ENCODE measurements at places on chromosomes 16 and 17.
A peak's percentile ranks its signal among the peaks of the same experiment; 100 is the strongest.

DNA sequence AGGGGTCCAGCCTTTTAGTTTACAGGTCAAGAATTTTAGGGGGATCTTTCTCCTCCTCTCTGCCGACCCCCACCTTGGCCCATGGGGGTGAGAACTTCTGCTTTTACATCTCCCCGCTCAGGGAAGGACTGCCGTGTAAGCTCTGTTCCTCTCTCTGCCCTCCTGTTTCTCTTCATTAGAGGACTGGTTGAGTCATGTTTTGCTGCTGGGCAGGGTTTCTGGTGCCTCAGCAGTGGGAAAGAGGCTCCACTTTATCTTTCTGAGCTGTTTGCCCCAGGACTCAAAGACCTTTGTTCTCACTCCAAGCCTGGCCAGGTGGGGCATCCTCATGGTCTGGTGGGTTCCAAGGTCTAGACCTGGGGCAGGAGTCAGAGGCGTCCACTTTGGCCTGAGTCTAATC is 93.0 kb downstream of the UTP18 start:
- no peak for DNase-seq

DNA sequence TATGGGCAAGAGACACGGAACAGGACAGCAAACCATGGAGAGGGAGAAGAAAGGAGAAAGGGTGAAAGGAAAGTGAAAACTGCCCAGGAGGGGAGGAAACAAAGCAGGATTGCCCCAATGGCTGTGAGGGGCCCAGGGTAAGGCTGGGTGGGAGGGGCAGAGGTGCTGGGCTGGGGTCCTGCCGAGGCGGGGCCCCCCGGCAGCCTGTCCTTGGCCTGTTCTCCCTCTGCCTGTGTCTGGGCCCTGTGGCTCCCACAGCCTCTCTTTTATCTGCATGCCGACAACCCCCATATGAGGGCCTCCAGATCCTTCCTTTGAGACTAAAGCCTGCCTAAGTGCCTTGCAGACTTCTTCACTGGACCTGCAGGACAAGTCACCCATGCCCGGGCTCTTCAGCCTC is 15.5 kb downstream of the ZNHIT3 start:
- DNase-seq = no peak

DNA sequence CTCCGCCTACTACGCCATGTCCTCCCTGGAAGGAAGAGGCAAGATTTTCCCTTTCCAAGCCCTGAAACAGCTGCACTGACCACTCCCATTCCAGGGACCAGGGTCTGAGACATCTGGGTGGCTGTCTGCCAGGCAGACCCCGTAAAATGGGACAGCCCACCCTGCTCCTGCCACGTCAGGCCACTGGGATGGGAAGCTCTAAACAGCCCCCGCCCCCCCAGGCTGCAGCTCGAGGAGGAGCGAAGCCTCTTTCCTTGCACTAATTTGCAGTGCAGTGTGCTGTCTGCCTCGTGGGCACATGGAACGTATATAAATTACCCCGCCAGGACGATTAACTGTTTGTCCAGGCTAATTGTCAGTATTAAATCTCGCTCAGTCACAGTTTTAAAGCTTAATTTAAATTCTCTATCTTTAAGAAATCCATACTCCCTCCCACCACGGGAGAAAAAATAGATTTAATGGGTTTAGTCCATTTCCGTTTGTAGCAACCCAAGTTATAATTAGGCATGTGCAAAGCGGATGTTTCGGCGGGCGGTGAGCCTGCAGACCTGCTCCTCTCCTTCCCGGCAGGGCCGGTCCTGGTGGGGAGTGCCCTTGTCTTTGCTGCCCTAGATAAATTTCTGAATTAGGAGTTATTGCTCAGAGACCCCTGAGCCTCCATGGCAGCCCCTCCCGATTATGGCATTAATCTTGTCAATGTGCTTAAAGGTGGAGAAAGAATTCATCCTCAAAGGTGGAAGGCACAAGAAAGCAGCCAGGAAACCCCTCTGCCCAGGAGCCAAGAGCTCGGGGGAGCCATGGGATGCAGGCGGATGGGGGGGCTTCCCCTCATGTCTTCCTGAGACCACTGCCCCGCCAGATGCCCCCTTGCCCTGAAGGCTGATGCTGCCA is 268.0 kb upstream of the TNRC6C start:
- DNase-seq = no peak

- DNase-seq = no peak
Observed at GRCh38 chr17:16044487-16044886, 44.9 kb downstream of the TTC19 start.

DNA sequence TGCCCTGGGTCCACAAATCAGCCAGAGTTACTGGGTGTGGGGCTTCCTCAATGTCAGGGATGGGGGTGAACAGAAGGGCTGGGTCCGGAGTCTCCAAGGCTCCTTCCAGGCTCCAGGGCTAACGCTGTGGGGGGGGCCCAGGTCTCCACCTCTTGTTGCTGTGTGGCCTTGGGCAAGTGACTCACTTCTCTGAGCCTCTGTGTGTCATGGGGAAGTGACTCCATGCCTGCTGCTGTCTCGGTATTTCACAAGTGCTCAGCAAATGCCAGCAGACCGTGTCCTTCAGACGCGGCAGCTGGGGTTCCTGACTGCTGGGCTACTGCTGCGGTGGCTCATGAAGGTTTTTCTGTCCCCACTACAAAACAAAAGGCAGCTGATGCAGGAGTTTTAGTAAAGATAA is 26.6 kb downstream of the JPH3 start:
- DNase-seq = no peak

DNA sequence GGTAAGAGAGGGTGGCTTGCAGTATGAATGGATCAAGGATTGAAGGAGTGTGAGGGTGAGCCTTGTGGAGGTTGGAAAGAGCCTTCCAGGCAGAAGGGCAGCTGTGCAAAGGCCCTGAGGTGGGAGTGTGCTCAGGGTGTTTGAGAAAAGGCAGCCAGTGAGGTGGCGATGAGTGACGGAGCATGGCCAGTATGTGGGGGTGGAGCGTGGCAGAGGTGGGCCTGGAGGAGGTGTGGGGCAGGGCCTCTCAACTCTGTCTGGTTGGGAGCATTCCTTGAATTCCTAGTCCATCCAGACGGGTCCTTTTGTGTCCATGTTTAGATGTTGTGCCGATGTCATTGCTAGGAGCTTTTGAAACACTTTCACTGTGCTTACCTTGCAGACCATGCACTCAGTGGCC is 51.3 kb downstream of the EPN2 start:
- DNase-seq = no peak

GRCh38 chr16:72566174-72566573 is 394.2 kb upstream of the PMFBP1 start:
- no peak for DNase-seq

- no peak for DNase-seq
Observed at GRCh38 chr17:13502263-13502662, 99.5 kb downstream of the HS3ST3A1 start.

DNA sequence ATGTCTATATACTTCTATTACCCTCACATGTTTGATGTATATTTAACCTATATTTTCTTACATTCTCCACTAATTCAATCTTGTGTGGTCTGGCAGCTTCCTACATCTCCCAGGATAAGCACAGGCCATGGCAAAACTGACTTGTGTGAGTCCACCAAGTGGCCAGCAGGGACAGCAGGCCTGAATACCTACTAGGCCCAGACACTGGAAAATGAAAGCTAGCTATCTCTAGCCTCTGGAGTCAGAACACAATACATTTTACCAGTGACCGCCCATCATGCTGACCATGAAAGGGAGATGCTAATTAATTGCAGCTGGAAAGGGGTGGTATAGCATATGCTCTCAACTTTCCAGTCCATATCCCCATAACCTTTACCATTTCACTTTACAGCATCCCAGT is 132.3 kb downstream of the PCTP start:
- no peak for DNase-seq

DNA sequence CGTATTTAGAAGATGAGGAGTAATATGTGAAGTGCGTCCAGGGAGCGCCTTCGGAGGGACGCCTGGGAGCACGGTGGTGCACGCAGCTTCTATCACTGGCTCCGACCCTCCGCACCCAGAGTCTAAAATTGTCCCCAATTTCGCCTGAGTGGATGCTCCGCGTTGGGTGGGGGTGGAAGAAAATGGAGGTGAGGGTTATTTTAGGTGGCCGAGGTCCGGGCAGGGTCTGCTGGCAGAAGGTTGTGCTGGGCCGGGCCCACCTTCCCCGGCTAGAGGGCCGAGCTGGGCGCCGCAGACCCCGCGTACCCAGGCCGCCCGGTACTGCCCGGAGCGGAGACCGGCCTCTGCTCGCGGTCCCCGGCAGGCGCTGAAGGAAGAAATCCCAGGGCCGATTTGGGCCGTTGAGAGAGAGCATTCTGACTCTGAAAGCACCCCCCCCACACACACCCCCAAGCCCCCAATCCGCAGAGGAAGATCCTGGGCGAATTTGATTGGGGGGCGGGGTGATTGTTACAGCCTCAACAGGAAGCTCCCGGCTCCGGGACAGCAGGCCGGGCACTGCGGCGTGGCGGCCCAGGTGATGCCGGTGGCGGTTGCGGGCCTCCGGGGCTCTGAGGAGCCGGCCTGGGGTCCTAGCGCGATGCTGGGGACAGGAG is 3.0 kb downstream of the BAHCC1 start:
- no peak for DNase-seq

DNA sequence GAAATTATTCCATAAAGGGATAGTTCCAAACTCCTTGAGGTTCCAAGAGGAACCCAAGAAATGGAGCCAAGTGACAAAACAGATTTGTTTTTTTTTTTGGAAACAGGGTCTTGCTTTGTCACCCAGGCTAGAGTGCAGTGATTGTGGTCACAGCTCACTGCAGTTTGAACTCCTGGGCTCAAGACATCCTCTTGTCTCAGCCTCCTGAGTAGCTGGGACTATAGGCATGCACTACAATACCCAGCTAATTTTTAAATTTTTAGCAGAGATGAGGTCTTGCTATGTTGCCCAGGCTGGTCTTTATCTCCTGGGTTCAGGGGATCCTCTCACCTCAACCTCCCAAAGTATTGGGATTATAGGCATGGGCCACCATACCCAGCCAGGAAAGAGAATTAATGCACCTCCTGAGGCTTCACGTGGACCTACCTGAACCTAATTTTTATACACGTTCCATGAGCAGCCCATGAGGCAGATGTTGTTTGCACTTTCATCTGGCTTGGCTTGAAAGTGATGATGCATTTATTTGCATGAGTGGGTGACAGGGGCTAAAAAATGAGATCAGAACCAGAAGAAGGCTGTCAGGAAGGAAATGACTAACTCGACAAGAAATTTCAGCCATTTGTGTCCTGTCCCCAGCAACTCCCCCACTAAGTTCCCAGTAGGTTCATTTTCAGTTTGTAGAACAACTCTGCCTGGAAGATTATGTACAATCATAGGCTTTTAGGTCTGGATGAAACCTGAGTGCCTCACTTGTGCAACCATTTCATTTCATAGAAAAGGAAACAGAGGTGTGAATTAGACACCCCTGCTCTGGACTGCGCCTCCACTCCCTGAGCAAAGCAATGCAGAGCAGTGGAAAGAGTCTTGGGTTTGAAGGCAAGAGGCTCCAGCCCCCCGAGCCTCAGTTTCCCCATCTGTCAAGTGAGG is 10.3 kb upstream of the IRF8 start:
- peak; percentile 84 for DNase-seq

- DNase-seq = no peak
Observed at GRCh38 chr16:24337013-24337412, 80.9 kb downstream of the CACNG3 start.

- no peak for DNase-seq
Observed at GRCh38 chr17:47703191-47703591, 9.2 kb downstream of the TBKBP1 start.

GRCh38 chr16:27470567-27471431 is 68.8 kb downstream of the IL21R start:
- DNase-seq = no peak

- no peak for DNase-seq
Observed at GRCh38 chr16:88878967-88879787, 12.7 kb upstream of the PABPN1L start.

DNA sequence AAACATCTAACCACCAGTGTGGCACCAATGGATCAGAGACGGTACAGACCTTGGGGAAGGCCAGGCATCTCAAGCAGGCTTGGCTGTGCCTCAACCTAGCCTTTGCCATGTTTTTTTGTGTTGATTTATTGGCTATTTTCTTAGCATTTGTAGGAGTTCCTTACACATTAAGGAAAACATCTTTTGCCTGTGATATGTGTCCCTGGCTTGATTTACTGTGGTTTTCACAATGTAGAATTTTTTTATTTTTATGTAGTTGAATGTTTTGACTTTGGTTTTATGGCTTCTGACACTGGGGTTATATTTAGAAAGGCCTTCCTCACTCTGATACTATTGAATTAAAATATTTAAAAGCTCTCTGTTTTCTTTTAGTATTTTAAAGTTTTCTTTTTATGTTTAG is 132.6 kb downstream of the ZNF423 start:
- no peak for DNase-seq

- DNase-seq = no peak
Observed at GRCh38 chr16:88298833-88299745, 83.7 kb upstream of the ZNF469 start.

- DNase-seq = no peak
Observed at GRCh38 chr16:82992786-82993185, 366.0 kb downstream of the CDH13 start.

- DNase-seq = peak; percentile 46
Observed at GRCh38 chr17:7632492-7632894, 2.6 kb downstream of the SHBG start.

GRCh38 chr17:56629531-56630075 is 36.1 kb downstream of the NOG start:
- DNase-seq = no peak

DNA sequence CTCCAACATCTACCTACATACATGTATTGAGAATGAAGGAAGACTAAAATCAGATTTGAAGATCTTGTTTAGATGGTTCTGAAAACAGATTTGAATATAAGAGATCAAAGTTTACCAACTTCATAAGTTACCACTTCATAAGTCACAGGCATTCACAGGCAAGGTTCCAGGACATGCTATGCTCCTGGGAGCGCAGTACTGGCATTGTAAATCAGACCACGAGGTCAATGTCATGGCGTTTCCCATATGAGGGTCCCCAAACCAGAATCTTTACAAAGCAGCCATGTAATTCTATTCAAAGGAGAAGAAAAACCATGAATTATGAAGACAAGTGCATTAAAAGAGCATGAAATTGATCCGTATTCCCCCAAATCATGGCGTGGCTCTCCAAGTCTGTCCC is 3.0 kb downstream of the CDH11 start:
- DNase-seq = no peak

DNA sequence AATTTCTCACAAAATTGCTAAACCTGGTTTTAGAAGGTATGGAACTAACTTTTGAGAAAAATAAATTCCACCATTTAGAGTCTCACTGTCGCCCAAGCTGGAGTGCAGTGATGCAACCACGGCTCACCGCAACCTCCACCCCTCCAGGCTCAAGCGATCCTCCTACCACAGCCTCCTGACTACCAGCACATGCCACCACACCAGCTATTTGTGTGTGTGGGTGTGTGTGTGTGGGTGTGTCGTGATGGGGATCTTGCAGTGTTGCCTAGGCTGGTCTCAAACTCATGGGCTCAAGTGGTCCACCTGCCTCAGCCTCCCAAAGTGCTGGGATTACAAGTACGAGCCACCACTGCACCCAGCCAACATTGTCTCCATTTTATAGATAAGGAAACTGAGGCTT is 71.3 kb upstream of the NOL11 start:
- DNase-seq = no peak

DNA sequence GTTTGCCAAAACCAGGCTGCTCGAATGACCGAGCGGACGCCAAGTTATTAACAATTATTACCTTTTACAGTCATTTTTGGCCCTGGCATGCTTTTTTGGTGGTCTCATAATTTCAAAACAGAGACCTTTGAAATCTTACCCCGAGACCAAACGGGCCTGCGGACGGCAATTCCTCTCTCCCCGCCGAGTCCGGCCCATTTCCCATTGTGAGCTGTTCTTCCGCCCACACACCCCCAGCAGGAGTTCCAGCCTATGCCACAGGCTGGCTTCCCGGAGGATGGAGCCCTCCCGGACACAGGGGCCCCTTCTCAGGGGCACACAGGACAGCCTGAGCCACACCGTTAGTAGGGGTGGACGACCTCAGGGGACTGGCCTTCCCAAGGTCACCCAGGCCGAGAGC is 130.7 kb downstream of the C16orf95 start:
- no peak for DNase-seq

Data from activated CD4-positive, alpha-beta T cell treated with anti-CD3 and anti-CD28 coated beads, Interleukin-2, amount 50 U/mL, for 16 hours (primary cell).